ENCODE measurements at places on chromosomes 1 and 21.

DNA sequence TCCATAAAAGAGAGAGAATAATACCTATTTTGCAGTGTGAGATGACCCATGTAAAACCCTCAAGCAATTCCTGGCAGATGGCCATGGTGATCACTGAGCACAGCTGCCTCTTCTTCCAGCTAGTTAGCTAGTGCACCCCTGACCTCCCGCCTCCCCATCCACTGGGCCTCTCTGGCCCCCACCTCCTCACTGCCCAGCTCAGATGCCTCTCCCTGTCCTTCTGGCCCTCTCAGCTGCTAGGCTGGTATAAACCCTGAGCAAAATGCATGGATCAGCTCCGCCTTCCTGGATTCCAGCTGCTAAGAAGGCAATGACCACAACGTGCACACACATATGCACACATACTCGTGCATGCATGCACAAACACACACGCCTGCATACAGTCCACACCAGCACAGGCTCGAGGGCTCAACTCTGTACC is 117.2 kb downstream of the DMRTB1 start:
- no peak for DNase-seq

DNA sequence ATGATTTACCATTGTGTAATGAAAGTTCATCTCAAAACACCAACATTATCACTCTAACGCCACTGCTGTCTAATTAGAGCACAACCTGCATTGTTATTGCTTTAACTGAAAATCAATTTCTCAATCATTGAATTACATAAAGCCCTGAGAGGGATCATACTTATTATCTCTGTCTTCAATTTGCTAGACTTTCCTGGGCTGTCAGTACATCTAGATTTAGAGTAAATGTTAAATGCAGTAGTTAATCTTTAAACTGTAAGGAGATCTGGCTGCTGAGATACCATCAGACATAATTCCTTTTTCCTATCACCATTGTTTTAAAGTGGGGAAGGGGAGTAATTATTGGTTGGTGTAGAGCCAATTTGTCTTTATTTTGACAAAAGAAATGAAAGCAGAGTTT is 1995.1 kb downstream of the MRPL39 start:
- DNase-seq = no peak

DNA sequence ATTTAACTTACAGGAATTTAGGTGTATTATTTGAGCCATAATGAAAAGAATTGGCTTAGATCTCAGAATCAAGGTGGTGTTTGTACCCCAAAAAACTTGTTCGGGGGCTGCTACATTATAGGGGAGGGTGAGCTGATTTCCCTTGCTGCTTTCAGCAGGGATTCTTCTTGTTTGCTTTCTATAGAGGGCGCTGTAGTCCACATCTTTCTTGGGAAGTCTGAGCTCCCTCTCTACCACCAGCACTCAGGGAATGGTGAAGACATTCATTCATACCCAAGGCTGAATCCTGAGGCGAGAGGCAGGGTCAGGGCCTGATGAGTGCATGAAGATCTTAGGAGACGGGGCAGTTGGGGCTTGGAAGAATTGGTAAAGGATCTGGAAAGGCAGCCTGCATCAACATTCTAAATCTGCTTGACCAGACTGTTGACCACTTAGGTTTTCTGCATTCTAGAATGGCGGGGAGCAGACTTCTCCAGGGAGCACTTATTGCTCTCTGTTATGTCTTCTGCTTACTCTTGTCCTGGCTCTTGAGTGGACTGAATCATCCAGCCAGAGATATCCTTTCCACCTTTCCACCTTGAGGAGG is 18.9 kb downstream of the SPATA46 start:
- DNase-seq = peak; percentile 11

DNA sequence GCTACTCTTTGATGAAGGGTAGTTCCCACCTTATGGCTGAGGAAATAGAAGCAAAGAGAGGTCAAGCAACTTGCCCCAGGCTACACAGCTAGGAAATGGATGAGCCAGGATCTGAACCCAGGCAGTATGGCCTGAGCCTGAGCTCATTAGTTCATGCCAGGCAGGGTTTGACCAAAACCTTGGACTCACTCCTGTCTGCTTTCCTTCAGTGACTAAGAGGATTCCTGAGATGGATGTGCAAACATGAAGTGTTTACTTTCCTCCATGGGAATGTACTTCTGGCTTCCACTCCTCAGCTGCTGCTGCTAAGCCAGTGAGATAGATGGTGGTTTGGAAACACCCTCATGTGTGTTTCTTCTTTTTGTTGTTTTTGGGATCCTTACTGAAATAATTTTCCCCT is 35.1 kb upstream of the ERRFI1 start:
- peak; percentile 90 for DNase-seq

- no peak for DNase-seq
Observed at GRCh38 chr1:25487628-25488027, 55.8 kb upstream of the LDLRAP1 start.

DNA sequence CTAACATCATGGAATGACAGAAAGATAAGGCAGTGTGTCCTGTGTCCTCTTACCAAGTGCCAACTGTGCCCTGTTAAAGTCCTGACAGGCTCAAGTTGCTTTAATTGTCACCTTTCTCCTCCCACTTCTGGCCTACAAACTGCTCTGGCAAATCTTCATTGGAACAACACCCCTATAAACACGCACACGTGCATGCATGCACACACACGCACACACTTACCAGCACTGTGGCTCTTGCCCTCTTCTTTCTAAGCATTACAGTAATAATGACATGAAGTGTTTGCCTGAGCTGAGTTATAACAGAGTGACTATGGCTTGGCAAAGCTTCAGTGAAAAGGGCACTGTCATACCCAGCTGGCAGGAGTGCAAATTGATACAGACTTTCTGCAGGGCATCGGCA is 82.3 kb upstream of the SYT6 start:
- no peak for DNase-seq

DNA sequence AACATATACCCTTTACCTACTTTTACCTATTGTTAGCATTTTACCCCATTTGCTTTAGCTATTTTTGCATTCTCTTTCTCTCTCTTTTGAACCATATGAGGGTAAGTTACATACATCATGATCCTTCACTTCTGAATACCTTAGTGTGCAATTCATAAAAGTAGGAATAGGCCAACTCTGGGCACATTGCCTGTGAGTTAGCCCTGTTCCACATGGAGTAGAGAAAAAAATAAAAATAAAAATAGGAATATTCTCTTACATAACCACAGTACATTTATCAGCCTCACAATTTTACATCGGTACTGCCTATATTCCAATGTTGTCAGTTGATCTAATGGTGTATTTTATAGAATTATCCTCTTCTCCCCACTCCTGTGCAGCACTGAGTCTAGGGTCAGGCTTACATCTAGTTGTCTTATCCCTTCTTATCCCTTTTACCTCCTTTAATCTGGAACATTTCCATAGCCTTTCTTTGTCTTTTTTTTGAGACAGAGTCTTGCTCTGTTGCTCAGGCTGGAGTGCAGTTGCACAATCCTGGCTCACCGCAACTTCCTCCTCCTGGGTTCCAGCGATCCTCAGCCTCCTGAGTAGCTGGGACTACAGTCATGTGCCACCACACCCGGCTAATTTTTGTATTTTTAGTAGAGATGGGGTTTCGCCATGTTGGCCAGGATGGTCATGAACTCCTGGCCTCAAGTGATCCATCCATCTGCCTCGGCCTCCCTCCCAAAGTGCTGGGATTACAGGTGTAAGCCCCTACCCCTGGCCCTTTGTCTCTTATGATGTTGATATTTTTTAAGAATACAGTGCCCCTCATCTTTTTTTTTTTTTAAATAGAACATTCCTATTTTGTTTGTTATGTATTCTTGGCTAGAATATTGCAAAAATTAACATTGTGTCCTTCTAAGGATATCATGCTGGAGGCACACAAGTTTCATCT is 11.1 kb upstream of the SLC30A1 start:
- DNase-seq = no peak

- no peak for DNase-seq
Observed at GRCh38 chr1:5861871-5862825, 130.1 kb downstream of the NPHP4 start.

DNA sequence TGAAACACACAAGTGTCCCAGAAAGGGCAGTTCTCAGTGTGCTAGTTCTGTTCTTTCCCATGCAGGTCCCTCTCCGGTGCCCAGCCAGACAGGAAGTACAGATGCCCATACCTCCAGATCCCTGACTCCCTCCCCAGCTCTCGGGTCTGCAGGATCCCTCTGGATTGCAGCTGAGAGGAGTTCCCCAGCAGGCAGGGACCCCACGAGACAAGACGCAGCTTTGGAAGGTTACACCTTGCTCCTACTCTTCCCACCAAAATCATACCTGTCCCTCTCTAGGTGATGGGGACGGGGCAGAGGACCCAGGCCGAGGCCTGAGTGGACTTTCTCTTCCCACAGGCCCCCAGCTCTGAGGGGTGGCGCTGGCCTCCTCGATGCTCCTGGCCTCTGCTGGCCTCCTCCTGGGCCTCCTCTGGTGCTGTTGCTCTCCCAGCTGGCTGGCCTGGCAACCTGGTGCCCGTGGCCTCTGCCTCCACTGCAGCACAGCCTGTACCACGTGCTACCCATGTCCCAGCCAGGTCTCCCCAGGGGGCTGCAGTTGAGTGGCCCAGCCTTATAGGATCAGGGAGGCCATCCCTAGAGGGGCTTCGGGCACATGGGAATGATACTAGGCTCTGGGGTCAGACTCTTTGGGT is 9.4 kb downstream of the LDLRAD2 start:
- DNase-seq = no peak

- DNase-seq = no peak
Observed at GRCh38 chr1:61477301-61477700, 247.6 kb downstream of the TM2D1 start.

DNA sequence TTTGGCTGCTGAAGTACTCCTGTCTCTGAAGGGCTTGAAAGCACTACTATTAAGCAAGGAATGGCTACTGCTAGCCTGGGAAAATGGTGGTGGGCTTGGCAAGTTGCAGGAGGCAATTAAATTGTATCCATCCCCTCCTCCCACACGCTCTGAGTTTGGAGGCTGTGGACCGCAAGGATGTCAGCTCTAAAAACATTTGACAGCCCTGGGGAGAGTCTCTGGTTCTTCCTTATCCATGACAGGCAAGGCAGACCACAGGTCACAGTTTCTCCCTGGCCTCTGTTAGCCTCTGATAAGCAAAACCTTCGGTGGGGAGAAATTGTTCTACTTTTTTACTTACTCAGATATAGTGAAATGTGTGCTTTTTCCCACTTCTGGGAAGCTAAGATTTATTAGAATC is 46.6 kb downstream of the S1PR1 start:
- no peak for DNase-seq

- no peak for DNase-seq
Observed at GRCh38 chr1:20361805-20362381, 71.2 kb downstream of the VWA5B1 start.

- DNase-seq = no peak
Observed at GRCh38 chr1:109641861-109642260, 14.0 kb upstream of the GSTM4 start.

GRCh38 chr1:184622136-184622823 is 132.4 kb downstream of the EDEM3 start:
- DNase-seq = peak; percentile 84

- no peak for DNase-seq
Observed at GRCh38 chr21:43854773-43855633, 10.0 kb upstream of the AGPAT3 start.

GRCh38 chr21:33642896-33643657 is 776 bp downstream of the ITSN1 start:
- no peak for DNase-seq

- peak; percentile 74 for DNase-seq
Observed at GRCh38 chr1:246583448-246584185, 17.4 kb downstream of the CNST start.

DNA sequence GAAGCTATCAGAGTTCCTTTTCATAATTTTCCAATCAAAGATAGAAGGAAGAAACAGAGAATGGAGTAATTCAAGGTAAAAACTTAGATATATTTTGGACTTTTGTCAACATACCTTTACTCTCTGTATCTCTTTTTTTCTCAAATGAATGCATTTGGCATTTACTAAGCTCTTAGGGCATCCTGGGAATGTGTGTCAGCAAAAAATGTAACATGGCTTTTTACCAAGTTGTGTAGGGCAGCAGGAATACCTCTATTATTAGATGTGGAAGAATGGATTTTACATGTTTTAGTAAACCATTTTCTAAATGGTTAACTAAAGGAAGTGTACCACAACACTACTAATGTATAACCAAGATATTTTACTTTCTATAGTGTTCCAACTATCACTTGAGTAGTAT is 4.2 kb upstream of the COL11A1 start:
- no peak for DNase-seq

DNA sequence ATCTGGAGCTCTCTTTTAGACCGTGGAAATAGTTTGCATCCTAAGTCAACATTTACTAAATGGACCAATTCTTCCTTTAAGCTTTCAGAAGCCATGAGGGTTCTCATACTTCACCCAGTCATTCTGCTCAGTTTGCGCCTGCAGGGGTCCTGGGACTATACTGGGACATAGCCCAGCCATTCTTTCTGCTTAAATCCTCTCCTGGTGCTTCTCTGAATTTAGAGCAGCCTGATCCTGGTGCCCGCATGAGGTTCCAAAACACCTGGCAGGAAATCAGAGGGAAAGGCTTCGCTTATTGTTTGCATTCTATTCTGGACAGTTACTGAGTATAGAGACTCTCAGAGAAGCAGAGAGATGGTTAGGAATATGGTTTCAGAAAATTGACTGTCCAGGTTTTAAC is 27.0 kb downstream of the TNN start:
- DNase-seq = no peak

GRCh38 chr1:201954263-201955008 is 867 bp upstream of the TIMM17A start:
- no peak for DNase-seq

- no peak for DNase-seq
Observed at GRCh38 chr1:66177510-66177909, 356.4 kb upstream of the SGIP1 start.

- DNase-seq = peak; percentile 71
Observed at GRCh38 chr21:25370311-25370744, 237.0 kb downstream of the MRPL39 start.

GRCh38 chr1:226826479-226827261 is 43.7 kb upstream of the PSEN2 start:
- DNase-seq = no peak

GRCh38 chr1:161866241-161866640 is 100.1 kb downstream of the ATF6 start:
- DNase-seq = no peak

DNA sequence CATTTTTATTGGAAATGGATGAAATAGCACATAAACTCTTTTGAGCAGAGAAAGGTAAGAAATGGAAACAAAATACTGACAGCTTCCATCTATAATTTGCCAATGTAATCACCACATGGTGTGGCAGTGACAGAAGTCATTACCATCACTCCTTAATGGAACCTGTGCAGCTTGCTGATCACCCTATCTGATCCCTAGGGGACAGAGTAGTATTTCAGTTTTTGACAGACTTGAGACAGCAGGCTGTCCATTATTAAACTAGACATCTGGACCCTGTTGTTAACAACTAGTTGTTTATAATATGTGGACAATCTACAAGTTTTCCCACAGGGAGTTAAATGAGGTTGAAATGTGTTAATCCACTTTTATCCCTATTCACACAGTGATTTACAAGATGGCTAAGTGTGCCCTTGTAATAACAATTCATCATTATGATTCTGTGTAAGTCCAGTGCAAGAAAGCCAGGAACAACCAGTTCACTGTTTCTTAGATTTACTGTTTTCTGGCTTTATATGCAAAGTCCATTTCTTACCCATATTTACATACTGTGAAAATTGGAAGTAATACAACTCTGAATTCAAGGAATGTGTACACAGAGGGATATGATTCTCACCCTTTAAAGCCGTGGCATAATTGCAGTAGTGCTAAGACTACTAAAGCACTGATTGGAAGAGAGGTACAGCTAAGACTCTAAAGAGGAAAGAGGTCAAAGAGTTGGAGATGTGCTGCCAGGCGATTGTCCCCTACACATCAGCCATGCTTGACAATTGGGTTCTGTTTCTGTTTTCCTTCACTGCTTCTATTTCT is 9.1 kb downstream of the KCNT2 start:
- no peak for DNase-seq

GRCh38 chr1:161258439-161259344 is at the start of gene PCP4L1:
Gene PCP4L1 (plus strand): TSS chr1:161258745. CDS start chr1:161258975, 230 bp downstream.
- DNase-seq = no peak
